Head of caudate nucleus (tissue), 42 donors: ENCODE measurements at places on chromosomes 3 and 15.

GRCh38 chr15:64749167-64749566 is 26.2 kb downstream of the RBPMS2 start:
- no peak for DNase-seq

- no peak for DNase-seq
Observed at GRCh38 chr15:52698514-52698913, 19.3 kb upstream of the ATOSA start.

DNA sequence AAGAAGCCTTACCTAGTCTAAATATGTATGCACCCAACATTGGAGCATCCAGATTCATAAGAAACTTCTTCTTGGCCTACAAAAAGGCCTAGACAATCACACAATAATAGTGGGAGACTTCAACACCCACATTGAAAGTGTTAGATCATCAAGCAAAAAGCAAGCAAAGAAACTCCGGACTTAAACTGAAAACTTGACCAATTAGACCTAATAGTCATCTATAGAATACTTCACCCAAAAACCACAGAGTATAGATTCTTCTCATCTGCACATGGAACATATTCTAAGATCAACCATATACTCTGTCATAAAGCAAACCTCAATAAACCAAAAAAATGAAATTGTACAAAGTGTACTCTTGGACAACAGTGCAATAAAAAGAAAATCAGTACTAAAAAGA is 22.3 kb upstream of the OR5K4 start:
- DNase-seq, result no peak

GRCh38 chr15:92157666-92158298 is 235.9 kb upstream of the ST8SIA2 start:
- DNase-seq, result no peak

DNA sequence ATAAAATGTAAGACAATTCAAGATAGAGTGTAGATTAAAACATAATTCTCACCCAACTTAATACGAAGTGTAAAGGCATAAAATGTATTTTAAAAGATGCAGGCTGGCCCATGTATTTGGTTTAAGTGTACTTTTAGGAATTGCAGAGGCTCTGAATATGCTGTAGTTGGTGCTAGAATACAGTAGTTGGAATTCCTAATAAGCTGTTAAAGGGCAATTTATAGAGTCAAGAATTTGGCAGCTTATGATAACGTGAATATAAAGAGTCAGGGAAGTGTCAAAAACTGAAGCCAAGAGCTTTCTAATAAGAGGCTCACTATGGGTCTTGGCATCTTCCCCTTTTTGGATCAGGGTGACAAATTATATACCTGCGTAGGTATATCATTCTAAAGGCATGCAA is 36.5 kb downstream of the ADAMTS9 start:
- no peak for DNase-seq

GRCh38 chr15:68183616-68184315 is 21.4 kb downstream of the CALML4 start:
- DNase-seq, result no peak

- DNase-seq, result no peak
Observed at GRCh38 chr3:106985721-106986120, 391.5 kb upstream of the CCDC54 start.

DNA sequence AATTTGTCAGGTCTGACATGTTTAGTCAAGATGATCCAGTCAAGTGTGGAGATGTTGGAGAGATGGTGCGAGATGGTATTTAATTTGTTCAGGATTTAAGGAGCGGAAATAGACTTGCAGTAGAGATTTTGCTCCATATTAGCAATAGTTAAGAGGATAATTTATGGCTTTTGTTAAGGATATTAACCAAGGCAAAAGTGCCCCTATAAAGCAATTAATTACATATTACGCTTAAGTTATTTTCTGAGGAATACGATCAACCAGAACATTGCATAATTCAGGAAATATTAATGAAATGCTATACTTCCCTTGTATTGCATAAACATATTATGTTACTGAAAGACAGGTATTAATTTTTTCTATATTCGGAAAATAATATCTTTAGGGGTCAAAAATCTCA is 83.9 kb downstream of the ZIC1 start:
- no peak for DNase-seq

DNA sequence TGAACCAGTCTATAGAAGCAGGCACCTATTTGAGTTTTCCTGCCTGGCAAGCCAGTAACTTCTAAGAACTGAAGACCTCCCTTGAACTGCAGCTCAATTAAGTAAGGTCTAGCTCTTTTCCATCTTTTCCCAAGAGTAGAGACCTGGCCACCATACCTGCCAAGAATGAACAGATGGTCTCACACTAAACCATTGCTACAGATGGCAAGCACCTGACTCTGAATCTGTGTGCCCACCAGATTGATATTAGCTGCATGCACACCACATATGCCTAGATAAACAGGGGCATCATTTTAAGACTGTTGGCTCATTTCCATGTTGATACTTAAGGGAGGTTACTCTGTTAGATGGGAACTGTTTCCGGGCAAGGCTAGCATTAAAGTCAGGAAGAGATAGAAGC is 34.8 kb upstream of the GSK3B start:
- DNase-seq, result no peak

- no peak for DNase-seq
Observed at GRCh38 chr3:178850450-178851190, 221.0 kb downstream of the ZMAT3 start.

DNA sequence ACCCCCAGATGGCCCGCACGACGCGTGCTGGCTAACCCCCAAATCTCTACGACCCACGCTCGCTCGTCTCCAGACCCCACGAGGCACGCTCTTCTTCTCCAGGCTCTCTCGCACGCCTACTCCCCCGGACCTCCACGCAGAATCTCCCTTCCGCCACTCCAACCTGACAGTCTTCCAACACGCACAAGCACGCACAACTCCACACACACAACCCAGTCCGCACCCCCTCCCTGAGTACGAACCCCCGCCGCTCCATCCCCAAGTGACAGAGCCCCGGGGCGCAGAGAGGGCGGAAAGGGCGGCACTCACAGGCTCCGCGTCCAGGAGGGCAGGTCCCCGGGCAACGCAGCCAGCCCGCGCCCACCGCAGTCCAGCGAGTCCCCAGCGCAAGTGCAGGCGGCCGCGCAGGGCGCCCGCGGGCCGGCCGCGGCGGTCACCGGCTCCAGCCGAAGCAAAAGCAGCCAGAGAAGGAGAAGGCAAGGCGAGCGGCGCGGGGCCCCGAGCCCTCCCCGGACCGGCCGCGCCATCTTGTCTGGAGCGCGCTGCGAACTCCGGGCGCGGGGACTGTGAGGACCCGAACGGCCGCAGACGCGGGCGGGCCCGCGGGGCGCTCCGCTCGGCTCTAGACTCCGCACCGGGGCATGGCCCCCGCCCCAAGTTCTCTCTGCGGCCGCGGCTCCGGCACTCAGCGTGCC is 794 bp downstream of the LRIG1 start:
- DNase-seq, result peak; percentile 60
